ENCODE measurements at places on chromosomes 3 and 15.

- peak; percentile 88 for DNase-seq
Measured at GRCh38 chr3:192831111-192831644, 86.5 kb downstream of the MB21D2 start.

DNA sequence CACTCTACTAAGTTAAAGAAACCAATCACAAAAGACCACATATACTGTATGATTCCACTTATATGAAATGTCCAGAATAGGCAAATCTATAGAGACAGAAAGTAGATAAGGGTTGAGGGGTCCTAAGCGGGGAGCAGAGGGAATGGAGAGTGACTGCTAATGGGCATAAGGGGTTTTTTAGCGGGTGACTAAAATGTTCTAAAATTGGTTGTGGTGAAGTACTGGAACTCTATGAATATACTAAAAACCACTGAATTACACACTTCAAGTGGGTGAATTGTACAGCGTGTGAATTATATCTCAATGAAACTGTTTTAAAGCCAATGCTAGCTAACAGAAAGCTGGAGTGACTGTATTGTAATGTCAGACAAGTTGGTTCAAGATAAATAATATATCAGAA lies 33.3 kb downstream of the KPNA1 start:
- no peak for DNase-seq

DNA sequence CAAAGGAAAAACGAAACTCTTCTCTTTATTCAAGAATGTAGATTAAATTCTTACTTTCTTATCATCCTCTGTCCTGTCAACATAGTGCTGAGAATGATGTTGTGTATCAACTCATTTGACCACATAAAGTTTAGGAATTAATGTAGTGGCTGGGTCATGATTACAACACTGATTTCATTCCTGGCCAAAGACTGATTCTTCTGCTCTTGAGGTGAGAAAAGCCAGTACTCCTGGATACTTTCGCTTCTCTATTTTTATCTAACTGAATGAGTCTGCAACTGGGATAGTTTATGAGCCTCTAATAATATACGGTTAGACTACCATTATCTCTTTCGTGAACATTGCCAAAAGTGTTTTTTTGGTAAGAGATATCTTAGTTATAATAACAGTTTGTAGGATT lies 173.0 kb downstream of the LPP start:
- no peak for DNase-seq

GRCh38 chr15:78988361-78988911 lies 43.6 kb upstream of the CTSH start:
- DNase-seq = peak; percentile 96

DNA sequence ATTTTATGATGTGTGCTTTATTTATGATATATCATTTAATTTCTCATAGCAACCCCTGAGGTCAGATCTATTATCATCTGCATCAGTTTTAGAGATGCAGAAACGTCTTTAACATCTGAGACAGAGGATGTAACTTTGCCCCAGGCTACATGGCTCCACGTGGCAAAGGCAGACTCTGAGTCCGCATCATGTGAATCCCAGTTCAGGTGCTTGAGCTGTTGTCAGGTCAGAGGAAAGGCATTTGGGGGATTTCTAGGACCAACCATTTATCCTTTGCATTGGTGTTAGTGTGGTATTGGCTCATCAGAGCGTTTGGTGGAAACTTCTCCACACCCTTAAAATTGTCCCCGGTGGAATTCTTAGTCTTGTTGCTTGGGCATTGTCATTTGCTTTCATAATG lies 10.8 kb downstream of the CACNA2D3 start:
- DNase-seq = no peak

GRCh38 chr15:62653122-62653521 lies 389.4 kb upstream of the TPM1 start:
- DNase-seq = no peak

DNA sequence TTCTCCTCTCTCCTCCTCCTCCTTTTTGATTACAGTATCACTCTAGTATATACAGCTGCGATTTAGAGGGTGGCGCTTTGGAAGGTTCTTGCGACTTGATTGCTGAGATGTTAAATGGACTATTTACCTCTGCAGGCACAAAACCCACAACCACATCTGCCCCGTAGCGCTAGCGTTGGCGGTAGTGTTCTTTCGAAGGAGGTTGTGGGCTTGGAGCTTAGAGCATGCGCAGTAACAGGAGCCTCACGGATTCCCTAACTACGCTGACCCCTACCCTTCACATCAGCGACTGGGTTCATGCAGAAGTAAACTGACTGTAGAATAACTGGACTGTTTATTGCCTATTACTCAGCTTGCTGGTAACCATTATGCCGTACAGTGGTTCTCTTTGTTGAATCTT lies 58.0 kb downstream of the CGGBP1 start:
- DNase-seq = no peak

DNA sequence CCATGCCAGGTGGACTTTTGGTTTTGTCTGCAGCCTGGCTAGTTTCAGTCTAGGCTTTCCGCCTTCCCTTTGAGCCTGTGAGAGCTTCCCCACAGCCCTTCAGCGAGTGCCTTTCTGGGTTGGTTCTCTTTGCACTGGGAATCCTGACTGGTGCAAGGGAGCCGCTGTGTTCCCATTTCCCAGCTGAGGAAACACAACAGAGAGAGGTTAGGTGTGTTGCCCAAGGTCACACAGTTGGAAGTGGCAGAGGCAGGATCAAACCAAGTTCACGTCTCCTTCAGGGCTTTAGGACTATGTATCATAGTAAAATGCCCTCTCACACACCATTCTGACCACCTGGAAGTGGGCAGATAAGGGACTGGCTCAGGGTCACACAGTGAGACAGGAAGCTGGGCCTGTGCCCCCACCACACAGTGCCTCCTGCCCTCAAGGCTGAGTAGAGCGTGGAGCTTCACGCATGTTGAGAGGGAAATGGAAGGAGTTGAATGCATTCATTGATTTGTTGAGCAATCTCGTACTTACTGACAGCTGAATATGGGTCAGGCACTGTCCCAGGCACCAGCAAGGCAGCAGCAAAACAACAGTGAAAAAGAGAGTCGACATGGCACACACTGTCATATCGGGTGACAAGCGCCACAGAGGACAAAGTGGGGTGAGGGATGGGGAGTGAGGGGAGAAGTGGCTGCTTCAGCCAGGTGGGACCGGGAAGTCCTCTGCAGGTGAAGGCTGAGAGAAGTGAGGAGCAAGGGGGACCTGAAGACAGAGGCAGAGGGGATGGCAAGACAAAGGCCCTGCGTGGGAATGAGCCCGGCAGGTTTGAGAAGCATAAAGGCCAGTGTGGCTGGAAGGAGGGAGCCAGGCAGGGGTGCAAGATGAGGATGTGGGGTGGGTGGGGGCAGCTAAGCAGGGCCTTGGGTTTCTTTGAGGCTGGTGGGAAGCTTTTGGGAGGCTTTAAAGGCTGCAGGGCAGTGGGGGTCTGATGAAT lies 12.3 kb upstream of the ANPEP start:
- DNase-seq = no peak

DNA sequence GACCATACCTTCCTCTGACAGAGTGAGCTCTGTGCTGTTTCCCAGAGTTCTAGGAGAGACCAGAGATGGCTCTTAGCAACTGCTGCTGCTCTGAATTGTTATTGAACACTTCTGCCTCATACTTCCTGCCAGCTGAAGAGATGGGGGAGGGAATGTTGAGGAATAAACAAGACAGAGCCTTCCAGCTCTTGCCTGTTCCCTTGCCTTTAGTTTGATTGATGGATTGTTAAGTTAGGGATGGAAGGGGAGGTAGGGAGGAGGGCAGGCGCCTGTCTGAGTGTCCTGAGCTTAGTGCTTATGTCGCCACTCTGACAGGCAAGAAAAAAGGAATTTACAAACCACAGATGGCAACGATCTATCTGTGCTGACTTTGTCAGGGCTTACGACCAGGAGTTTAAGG lies 42.8 kb downstream of the ZNF609 start:
- DNase-seq = no peak

DNA sequence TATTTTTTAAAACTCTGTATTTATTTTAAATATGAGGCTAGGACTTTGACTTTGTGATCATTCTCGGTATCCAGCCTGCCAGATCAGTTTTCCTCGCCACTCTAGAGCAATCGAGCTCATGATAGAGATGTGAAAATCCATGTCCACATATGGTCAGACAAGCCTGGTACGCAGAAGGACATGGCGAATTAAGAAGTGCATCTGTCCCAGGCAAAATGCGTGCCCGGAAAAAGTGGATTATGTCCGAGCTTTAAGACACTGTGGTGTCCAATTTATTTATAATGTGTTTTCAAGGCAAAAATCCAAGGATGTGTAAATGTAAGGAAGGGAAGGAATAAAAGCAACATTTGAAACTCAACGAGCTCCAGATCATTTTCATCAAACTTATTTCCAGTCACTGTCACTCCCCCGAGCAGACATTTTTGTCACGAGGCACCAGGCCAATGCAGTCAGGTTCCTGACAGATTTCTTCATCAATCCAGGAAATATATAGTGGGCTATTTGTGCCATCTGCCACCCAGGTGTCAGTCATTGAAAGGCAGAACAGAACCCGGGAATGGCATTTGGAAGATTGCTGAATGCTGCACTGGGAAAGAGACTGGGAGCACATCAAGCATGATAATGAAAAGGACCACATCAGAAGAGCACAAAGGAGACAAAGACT lies 825.7 kb downstream of the SQOR start:
- no peak for DNase-seq

GRCh38 chr15:98347866-98348265 lies 300.5 kb upstream of the IGF1R start:
- DNase-seq = no peak

DNA sequence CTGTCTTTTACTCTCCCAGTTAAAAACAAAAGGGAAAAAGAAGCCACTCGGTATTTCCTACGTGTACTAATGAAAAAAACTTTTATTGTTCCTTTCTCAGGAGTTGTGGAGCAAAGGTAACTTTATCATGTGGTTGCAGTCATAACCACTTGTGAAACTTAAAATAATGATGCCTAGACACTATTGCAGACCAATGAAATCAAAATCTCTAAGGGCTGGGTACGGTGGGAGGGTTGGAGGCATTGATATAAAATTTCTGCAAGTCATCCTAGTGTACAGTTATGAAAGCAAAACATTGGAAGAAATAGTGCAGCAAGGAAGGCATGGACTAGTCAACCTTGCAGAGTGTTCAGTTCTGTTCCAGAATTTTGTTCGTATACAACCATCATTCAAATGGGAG lies 808.8 kb downstream of the TUSC7 start:
- DNase-seq = no peak

DNA sequence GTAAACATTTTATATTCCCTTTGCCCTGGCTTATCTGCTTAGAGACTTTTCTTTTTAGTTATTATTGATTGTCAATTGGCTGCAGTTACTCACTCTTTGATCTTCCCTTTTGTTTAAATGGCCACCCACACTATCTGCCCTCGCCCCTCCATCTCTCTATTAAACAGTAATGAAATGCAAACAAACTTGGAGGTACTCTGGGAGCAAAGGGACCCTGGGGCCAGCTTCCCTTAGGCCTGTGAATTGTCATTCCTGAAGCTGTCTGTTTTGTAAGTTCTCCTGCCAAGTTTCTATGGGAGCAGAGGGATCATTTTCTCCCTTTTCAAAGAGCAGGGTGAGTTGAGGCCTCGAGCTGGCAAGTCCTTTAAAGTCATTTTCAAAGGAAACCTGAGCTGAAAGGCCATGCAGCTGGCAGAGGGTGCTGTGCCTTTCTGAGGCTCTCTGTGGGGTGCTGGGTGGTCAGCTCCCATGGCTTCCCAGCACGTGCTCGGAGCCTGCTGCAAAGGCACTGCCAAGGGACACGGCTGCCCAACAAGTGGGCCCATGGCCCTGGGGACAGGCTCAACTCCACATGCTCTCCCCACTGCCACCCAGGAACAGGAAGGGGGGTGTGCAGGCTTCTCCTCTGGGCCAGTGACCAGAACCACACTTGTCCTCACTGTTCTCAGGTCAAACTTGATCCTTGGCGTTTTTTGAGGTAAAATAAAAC lies 17.4 kb upstream of the RTP2 start:
- DNase-seq = no peak

- no peak for DNase-seq
Measured at GRCh38 chr3:100517276-100517675, 24.9 kb downstream of the TMEM45A start.

- DNase-seq = no peak
Measured at GRCh38 chr3:122294359-122294758, 30.7 kb upstream of the CSTA start.

DNA sequence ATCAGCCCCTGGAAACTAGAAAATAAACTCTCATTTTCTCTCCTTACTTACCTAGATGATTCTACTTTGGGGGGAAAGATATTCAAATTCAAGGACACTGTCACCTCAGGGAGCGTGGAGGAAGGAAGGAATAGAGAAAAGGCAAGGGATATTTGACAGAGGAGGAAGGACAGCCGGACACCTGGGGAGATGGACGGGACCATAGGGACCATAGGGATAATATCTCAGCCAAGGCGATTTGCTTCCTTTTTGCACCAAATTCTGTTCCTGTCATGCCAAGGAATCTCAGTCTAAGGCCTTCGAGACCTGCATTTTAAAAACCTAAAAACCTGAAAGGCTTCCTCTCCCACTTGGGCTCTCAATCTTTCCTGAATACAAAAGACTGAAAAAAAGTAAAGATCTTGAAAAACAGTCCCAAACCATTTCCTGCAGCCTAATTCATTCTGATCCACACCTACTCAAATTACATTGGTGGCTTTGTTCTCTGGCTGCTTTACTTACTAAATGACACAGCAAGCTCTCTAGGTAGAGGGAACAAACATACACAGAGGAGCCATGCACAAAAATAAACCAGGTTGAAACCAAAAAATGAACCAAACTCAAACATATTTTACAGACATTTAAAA lies 73.9 kb upstream of the SLC24A5 start:
- DNase-seq = no peak

GRCh38 chr15:31262901-31263671 lies 63.5 kb upstream of the KLF13 start:
- no peak for DNase-seq

GRCh38 chr3:64008487-64009351 lies 14.6 kb downstream of the PSMD6 start:
- DNase-seq = no peak

- peak; percentile 89 for DNase-seq
Measured at GRCh38 chr3:99505646-99506269, 132.6 kb upstream of the COL8A1 start.

GRCh38 chr15:71148048-71148447 lies 32.8 kb downstream of the THSD4 start:
- DNase-seq = no peak

DNA sequence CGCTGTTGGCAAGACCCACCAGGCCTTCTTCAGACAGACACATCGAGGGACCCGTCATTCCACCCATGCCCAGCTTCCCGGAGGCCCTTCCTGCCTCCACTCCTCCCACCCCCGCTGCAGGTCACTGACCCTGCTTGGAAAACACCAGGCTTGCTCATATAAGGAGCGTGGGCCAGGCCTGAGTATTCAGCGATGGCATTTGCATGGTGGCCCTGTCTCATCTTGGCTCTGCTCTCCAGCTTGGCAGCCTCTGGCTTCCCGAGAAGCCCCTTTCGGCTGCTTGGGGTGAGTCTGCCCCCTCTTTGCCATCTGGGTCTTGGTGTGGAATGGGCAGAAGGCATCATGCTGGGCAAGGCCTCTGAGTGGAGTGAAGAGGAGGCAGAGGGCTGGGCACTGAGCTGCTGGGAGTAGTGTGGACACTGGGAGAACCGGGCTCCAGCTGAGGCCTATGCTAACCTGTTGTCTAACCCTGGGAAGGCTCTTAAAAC lies at the start of gene ITIH3:
Gene ITIH3 (plus strand): TSS at position 185 of the 488 bp plus-strand sequence. CDS start 8 bp downstream, at position 193.
- no peak for DNase-seq

GRCh38 chr3:136186344-136186743 lies 9.8 kb downstream of the MSL2 start:
- no peak for DNase-seq

GRCh38 chr3:114331710-114332109 lies 37.9 kb downstream of the TIGIT start:
- no peak for DNase-seq
